Motor neuron (in vitro differentiated cells): ENCODE measurements at places on chromosomes 13 and 19. TPM values are rescaled to one million over a fixed set of nuclear protein-coding genes. Genes with fewer than 3 reads are reported as not detected.

- peak; percentile 8 for ATAC-seq
Observed at GRCh38 chr19:52296400-52296772, 583 bp upstream of the ZNF480 start.

DNA sequence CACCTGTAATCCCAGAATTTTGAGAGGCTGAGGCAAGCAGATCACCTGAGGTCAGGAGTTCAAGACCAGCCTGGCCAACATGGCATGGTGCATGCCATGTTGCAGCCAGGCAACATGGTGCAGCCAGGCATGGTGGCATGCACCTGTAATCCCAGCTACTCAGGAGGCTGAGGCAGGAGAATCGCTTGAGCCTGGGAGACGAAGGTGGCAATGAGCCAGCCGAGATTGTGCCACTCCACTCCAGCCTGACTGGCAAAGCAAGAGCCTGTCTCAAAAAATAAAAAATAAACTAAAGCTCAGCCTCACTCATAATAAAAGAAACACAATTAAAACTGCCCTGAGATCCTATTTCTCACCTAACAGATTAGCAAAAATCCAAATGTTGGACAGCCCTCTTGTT is 49.7 kb upstream of the MAP3K10 start:
- no peak for ATAC-seq

GRCh38 chr13:29975283-29975682 is 124.9 kb upstream of the UBL3 start:
- ATAC-seq: no peak

- ATAC-seq: no peak
Observed at GRCh38 chr13:50224534-50224933, 209.3 kb downstream of the KCNRG start.

The ZNF91 gene
- 233 and 244 TPM in 2 replicates for total RNA-seq

The KLC3 gene
- total RNA-seq: 0.14 and 0.42 TPM in 2 replicates
